RPMI8226 (cell line): ENCODE measurements at places on chromosomes 13 and 19.

DNA sequence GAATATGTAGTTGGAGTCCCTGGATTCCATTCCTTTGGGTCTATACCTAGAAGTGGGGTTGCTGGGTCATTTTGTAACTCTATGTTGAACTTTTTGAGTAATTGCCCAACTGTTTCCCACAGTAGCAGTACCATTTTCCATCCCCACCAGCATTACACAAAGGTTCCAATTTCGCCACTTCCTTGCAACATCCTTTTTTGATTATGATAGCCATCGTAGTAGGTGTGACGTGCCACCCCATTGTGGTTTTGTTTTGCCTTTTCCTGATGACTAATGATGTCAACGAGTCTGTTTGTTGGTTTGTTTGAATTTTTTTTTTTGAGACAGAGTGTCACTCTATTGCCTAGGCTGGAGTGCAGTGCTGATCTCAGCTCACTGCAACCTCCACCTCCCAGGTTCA, 3.3 kb upstream of the PEX11G start:
- DNase-seq = no peak

GRCh38 chr13:92661406-92661805, 565.2 kb upstream of the GPC6 start:
- DNase-seq = no peak

GRCh38 chr13:65940720-65941119, 1289.4 kb downstream of the PCDH9 start:
- no peak for DNase-seq

DNA sequence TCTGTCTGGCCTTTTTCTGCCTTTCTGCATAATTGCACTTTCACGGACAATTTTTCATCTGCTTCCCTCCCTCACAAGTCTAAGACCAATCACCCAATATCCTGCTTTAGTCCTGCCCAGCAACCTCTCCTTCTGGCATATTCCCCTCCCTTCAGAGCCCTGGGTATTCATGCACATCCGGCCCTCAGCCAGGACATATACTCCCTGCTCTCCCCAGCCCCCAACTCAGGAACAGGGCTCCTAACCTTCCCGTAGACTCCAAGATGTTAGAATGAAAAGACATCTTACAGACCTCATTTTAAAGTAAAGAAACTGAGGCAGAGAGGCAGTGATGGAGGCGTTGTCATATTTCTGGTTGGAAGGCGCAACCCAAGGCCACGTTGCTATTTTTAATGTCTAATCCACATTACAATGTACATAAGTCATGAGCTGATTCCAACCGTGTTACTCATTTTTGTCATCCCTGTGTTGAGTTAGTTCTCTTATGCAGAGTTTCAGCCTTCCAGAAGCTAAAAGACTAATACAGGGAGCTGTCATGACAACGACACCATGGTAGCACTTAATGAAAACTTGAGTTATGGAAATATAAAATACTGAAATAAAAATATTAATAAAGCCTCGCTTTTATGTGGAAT, 209.2 kb downstream of the TSHZ3 start:
- no peak for DNase-seq

GRCh38 chr13:44620057-44620456, 43.9 kb upstream of the TSC22D1 start:
- DNase-seq = no peak
